ENCODE measurements at places on chromosomes 5 and 9. TPM values are rescaled to one million over a fixed set of nuclear protein-coding genes. Genes with fewer than 3 reads are reported as not detected.

Gene C8G
- total RNA-seq: not detected

Gene SLC34A1
- total RNA-seq: 1.5 TPM

Gene FSD1L
- total RNA-seq: 1.5 TPM

Gene SOX30
- not detected for total RNA-seq

Gene PCDHGA11
- total RNA-seq: not detected

Gene EQTN
- total RNA-seq: not detected

Gene UGT3A1
- total RNA-seq: not detected

Gene NAIF1
- 12.3 TPM for total RNA-seq

Gene LRRC19
- not detected for total RNA-seq
